Upper lobe of left lung (tissue), 6 donors: ENCODE measurements at places on chromosomes 1 and 21. TPM values are rescaled to one million over a fixed set of nuclear protein-coding genes. Genes with fewer than 3 reads are reported as not detected.

DNA sequence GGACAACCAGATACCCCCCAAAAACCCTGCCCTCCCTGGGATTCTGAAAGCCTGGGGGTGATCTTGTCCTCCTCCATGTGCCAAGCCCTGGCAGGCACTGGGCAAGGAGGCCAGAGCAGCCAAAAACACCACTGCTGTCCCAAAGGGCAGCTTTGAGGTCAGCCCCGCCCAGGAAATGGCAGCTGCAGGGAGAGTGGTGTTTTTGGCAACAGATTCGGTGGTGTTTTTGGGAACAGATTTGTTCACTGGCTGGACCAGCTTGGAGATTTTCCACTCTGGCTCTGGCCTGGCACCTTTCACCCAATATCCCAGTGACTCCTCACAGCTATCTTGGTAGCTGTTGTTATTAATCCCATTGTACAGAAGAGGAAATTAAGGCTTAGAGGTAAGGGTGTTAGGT is 34.7 kb downstream of the LRP8 start:
- no peak overlapping the region for H3K27ac ChIP-seq
- no peaks in the 10 kb centered on the region for H3K27me3 ChIP-seq
- no peaks in the 10 kb centered on the region for H3K36me3 ChIP-seq
- peaks cover 6% of the 10 kb centered on the region for H3K4me1 ChIP-seq
- no peak overlapping the region for H3K4me3 ChIP-seq
- DNase-seq: no peak

DNA sequence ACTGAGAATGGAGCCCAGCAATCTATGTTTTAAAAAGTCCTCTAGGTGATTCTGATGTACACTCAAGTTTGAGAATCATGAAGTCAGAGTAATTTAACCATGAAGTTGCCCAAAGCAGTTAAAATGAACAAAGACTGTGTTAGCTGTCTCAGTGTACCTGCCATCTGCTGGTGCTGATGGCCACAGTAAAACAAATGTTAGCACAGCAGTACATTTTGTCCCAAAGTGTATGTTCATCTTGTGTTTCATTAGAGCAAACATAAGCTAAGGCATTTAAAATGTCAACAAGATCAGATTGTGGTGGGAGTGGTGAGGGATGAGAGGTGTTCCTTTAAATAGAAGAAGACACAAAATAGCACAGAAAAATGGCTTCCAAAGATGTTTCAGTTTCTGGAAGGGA is 31.1 kb downstream of the FYB2 start:
- no peaks in the 10 kb centered on the region for H3K27me3 ChIP-seq
- H3K27ac ChIP-seq: no peak overlapping the region
- no peak overlapping the region for H3K4me3 ChIP-seq
- H3K36me3 ChIP-seq: no peaks in the 10 kb centered on the region
- H3K4me1 ChIP-seq: peaks cover 10% of the 10 kb centered on the region

DNA sequence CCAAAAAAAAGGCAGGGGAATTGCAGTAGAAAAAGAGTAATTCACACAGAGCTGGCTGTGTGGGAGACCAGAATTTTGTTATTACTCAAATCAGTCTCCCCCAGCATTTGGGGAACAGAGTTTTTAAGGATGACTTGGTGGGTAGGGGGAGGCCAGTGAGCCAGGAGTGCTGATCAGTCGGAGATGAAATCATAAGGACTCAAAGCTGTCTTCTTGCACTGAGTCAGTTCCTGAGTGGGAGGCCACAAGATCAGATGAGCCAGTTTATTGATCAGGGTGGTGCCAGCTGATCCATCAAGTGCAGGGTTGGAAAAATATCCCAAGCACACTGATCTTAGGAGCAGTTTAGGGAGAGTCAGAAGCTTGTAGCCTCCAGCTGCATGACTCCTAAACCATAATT is 23.7 kb upstream of the EDARADD start:
- no peaks in the 10 kb centered on the region for H3K4me1 ChIP-seq
- no peaks in the 10 kb centered on the region for H3K27me3 ChIP-seq
- no peak for DNase-seq
- H3K27ac ChIP-seq: no peak overlapping the region
- no peak overlapping the region for H3K4me3 ChIP-seq

DNA sequence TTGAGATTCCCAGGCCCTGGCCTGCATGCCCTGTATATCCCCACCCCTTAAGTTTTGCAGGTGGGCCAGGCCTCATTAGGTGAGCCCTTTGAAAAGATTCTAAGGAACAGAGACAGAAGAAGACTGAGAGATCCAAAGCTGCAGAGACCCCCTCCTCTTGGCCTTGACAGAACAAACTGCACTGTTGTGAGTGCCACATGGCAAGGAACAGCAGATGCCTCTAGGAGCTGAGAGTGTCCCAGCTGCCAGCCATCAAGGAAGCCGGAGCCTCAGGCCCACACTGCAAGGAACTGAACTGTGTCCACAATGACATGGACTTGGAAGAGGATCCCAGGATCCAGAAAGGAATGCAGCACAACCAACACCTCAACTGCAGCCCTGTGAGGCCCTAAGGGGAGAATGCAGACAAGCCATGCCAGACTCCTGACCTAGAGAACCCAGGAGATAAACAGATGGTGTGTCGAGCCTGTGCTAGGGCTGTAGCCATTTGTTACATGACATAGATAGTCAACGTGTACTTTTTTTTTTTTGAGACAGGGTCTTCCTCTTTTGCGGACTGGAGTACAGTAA is 182.7 kb downstream of the AJAP1 start:
- no peaks in the 10 kb centered on the region for H3K27me3 ChIP-seq
- H3K4me1 ChIP-seq: no peaks in the 10 kb centered on the region
- no peak overlapping the region for H3K4me3 ChIP-seq
- no peak for DNase-seq
- no peaks in the 10 kb centered on the region for H3K36me3 ChIP-seq

- H3K36me3 ChIP-seq: no peaks in the 10 kb centered on the region
- DNase-seq: peak; percentile 11
- no peaks in the 10 kb centered on the region for H3K4me1 ChIP-seq
- no peak overlapping the region for H3K4me3 ChIP-seq
These were observed 397.1 kb upstream of the VAMP3 start for GRCh38 chr1:7373876-7374562.

- peaks cover 69% of the 10 kb centered on the region for H3K4me1 ChIP-seq
- DNase-seq: no peak
- no peaks in the 10 kb centered on the region for H3K36me3 ChIP-seq
- no peaks in the 10 kb centered on the region for H3K27me3 ChIP-seq
- peak overlapping the region; percentile 59 for H3K27ac ChIP-seq
These were observed 1.1 kb downstream of the DENND2D start for GRCh38 chr1:111199329-111199728.

- H3K27me3 ChIP-seq: no peaks in the 10 kb centered on the region
- H3K4me3 ChIP-seq: no peak overlapping the region
- no peak for DNase-seq
- no peaks in the 10 kb centered on the region for H3K4me1 ChIP-seq
These were observed 18.9 kb upstream of the SCAF4 start for GRCh38 chr21:31750843-31751242.

DNA sequence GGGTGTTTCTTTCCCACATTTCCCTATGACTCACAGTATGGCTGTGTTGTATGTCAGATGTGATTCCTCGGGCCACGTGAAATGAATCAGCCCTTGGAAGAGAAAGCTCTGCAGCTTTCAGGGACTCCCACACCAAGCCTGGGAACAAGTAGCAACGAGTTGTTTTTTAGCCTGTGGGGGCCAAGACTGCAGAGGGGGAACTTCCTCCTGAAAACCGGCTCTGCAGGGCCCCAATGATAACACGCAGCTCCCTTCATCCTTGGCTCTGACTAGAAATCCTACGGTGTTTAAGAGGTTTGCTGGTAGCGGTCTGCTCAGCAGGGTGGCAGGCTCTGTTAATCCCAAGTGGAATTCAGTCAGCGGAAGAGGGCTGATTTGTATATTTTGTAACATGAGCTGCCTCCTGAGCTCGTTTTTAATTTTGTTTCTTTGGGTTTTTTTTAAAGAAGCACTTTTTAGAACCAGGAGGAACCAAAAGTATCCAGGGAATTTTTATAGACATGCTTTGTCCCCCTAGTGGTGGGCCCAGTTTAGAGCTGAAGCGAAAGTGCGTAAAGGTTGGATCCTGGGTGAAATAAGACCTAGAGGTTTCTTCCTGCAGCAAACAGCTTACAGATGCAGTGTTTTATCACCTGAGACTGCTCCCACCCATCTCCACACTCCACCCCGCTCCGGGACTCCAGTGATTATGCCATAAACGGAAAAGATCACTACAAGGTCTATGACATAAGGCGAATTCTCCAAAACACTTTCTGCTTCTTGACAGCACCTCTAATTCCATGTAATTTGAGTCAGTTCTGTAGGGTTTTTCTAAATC is 48.8 kb downstream of the LAMC2 start:
- peak overlapping the region; percentile 69 for H3K27ac ChIP-seq
- DNase-seq: peak; percentile 55
- no peaks in the 10 kb centered on the region for H3K36me3 ChIP-seq
- H3K27me3 ChIP-seq: no peaks in the 10 kb centered on the region

DNA sequence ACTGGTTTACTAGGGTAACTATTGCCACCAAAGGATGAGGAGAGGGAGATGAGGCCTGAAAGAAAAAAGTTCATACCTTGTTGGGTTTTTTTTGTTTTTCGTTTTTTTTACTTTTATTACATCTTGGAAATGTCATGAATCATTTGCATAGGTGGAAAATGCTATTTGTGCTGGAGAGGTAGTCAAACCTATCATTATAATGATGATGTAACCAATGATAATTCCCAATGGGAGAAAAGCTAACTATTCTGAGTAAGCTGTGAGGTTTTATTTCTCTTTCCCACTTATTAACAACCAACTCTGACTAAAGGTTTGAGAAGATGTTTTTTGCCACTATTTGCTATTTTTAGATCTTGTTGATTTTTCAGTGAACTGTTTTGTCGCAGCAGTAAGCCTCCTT is 29.0 kb downstream of the SH3GLB1 start:
- no peaks in the 10 kb centered on the region for H3K4me1 ChIP-seq
- no peak for DNase-seq
- no peak overlapping the region for H3K27ac ChIP-seq
- no peaks in the 10 kb centered on the region for H3K27me3 ChIP-seq
- H3K36me3 ChIP-seq: peaks cover 41% of the 10 kb centered on the region

DNA sequence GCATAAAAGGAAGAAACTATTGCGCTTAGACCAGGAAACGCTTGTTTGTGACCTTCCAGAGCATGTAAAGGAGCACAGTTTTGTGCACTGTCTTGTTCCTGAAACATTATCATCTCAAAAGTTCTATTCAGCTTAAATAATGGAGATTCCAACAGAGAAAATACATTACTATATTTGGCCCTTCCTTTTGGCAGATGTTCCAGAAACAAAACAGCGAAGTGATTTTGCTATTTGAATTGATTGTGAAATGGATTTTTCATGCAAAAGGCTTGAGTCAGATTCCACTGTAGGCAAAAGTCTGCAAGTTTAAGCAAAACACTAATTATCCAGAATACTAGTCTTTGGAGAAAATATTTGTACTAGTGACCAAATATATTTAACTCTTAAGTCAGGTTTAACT is 80.3 kb upstream of the PTBP2 start:
- no peak for DNase-seq
- no peaks in the 10 kb centered on the region for H3K36me3 ChIP-seq
- H3K4me3 ChIP-seq: no peak overlapping the region
- no peaks in the 10 kb centered on the region for H3K27me3 ChIP-seq
- H3K27ac ChIP-seq: no peak overlapping the region
- no peaks in the 10 kb centered on the region for H3K4me1 ChIP-seq

GRCh38 chr1:40495315-40495903 is 13.2 kb upstream of the EXO5 start:
- no peaks in the 10 kb centered on the region for H3K4me1 ChIP-seq
- H3K4me3 ChIP-seq: no peak overlapping the region
- no peak overlapping the region for H3K27ac ChIP-seq
- no peaks in the 10 kb centered on the region for H3K27me3 ChIP-seq
- DNase-seq: no peak
- peaks cover 41% of the 10 kb centered on the region for H3K36me3 ChIP-seq

- no peak for DNase-seq
- H3K4me3 ChIP-seq: no peak overlapping the region
- no peaks in the 10 kb centered on the region for H3K27me3 ChIP-seq
- no peak overlapping the region for H3K27ac ChIP-seq
- no peaks in the 10 kb centered on the region for H3K4me1 ChIP-seq
- H3K36me3 ChIP-seq: no peaks in the 10 kb centered on the region
These were observed 329.9 kb upstream of the GREM2 start for GRCh38 chr1:240941701-240942370.

DNA sequence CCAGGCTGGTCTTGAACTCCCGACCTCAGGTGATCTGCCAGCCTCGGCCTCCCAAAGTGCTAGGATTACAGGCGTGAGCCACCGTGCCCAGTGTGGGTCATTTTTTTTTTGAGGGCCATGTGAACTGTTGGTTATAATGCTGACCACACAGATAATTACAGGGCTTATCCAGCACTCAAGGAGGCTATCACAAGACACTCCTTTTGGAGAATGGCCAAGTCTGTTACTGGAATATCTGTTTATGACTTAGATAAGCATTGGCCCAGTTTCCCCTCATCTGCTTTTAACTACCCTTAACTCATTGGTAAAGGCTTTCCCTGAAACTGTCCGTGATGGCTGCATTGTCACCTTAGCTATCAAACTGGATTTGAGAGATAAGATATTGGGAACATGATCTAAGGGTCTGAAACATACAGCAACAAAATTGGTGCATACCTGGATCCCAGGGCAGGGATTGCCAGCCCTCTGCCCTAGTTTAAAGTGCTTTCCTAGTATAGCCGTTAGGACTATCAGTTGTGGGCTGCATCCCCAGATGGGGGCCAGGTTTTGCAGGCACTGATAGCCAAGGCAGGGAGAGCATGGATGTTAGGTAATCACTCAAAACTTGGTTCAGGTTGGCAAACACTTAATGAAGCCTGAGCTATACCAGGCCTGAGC is 15.6 kb downstream of the SZT2 start:
- no peak for DNase-seq
- no peaks in the 10 kb centered on the region for H3K4me1 ChIP-seq
- no peak overlapping the region for H3K4me3 ChIP-seq
- H3K27ac ChIP-seq: no peak overlapping the region
- peaks cover 58% of the 10 kb centered on the region for H3K36me3 ChIP-seq
- H3K27me3 ChIP-seq: no peaks in the 10 kb centered on the region

- no peak for DNase-seq
- H3K4me1 ChIP-seq: no peaks in the 10 kb centered on the region
- no peaks in the 10 kb centered on the region for H3K36me3 ChIP-seq
- no peak overlapping the region for H3K27ac ChIP-seq
- H3K4me3 ChIP-seq: no peak overlapping the region
- no peaks in the 10 kb centered on the region for H3K27me3 ChIP-seq
These were observed 19.0 kb downstream of the CLIC6 start for GRCh38 chr21:34687745-34688144.

DNA sequence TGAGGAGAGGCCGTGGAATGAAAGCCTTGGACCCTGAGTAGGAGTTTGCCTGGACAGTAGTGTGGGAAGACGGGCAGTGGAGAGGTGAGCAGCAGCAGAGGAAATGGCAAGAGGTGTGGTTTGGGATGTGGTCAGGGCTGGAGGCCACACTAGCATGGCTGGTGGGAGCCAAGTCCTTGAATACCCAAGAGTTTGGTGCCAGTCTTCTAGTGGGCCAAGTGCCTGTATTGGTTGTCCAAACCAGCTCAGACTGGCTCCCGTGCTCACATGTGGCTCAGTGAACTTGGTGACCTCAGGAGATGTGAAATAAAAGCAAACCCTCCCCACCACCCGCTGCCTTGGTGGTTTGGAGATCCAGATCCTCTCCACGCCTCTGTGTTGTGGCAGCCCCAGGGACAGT is 2.4 kb downstream of the GUCA2A start:
- H3K27me3 ChIP-seq: no peaks in the 10 kb centered on the region
- no peaks in the 10 kb centered on the region for H3K36me3 ChIP-seq
- DNase-seq: no peak
- peaks cover 21% of the 10 kb centered on the region for H3K4me1 ChIP-seq

The DIRAS3 gene
- 2.4 TPM for total RNA-seq

The CD34 gene
- 33.1 TPM for total RNA-seq

The SRGAP2B gene
- total RNA-seq: 24.7 TPM

The S100A1 gene
- total RNA-seq: 1.1 TPM

The COL11A1 gene
- total RNA-seq: 0.23 TPM

The HES3 gene
- not detected for total RNA-seq

The DNAH14 gene
- total RNA-seq: 18.2 TPM
